Dermis microvascular lymphatic vessel endothelial cell (primary cell): ENCODE measurements at places on chromosomes 12 and 14. TPM values are rescaled to one million over a fixed set of nuclear protein-coding genes. Genes with fewer than 3 reads are reported as not detected.

DNA sequence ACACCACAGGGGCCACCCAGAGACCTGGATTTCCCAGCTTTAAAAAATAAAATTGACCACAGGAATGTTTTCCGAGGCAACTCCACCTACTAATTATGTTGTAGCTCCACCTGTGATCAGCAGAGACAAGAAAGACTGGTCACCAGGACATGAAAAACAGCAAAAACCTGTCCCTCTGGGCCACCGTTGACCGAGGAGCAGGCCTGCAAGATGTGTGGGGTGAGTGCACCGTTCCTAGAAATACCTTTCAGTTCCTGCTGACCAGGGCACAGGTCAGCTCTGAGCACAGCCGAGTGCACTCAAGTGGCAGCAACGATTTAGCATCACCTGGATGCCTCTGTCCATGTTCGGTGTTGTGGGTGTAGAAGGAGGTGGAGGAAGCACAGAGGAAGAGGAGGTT is 16.9 kb downstream of the FZD10 start:
- no peak for DNase-seq

- no peak for DNase-seq
These were observed 197.7 kb upstream of the SLC16A7 start for GRCh38 chr12:59398164-59398563.

The ZFHX2 gene
- total RNA-seq: 0.13 TPM in 2 replicates

The SERPINA9 gene
- not detected in 2 replicates for total RNA-seq

DNA sequence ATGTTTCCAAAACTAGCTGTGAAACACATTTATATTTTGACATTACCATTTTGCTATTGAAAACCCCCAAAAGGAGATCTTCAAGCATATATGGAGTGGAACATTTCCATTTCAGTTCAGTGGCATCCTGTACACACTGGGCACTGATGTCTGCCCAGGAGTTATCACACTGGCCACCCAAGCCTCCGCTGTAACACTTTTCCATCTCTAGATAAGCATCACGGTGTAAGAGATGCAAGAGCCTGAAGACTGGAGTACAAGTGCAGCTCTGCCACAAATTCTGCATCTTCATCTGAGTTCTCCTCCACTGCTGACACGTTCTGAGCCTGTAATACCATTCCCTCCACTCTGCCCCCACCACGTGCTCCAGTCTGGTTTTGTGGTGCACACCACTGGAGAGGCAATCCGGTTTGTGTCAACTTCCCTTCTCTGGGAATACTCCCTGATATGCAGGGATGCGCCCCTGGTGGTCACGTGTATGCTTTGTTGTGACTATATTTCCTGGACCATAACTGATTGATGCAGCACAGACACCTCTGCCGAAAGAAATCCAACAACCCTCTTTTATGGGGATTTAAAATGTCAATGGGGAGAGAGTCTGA is 12.7 kb downstream of the SPTLC2 start:
- DNase-seq: peak; percentile 66

The ASPG gene
- total RNA-seq: not detected in 2 replicates

GRCh38 chr14:81298911-81299310 is 78.2 kb upstream of the GTF2A1 start:
- no peak for DNase-seq

The SLCO1B1 gene
- not detected in 2 replicates for total RNA-seq

DNA sequence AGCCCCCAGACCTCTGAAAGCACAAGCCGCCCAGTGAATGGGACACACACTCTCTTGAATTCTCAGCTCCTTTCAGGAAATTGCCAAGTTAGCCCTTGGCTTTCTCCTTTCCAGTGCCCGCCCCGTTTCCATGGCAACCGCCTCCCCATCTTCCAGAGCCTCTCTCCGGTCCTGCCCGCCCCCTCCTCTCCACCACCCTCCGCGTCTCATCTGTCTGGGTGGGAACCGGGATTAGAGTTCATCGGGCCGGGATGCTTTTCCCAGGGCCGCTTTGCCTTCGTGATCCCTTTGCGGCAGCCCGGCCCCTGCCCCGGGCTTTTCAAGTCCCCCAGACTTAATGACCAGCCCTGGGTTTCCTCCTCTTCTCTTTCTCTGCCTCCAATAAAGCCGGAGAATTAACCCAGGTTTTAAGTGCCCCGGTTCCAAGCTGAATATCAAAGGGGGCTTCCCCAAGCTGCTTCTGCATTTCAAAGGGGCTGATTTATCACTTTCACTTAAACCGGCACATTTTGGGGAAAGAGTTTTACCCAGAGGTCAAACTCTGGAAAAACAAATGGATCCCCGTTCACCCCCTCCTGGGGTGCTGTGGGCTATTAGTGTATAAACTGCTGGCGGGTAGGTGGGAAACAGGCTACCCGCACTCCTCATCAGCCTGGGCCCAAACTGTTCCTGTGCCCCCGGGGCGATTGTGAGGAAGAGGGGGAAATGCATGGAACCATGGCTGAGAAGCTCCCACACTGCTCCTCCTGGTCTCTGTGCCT is 101.7 kb downstream of the ZFP36L1 start:
- no peak for DNase-seq

The MSI1 gene
- not detected in 2 replicates for total RNA-seq

DNA sequence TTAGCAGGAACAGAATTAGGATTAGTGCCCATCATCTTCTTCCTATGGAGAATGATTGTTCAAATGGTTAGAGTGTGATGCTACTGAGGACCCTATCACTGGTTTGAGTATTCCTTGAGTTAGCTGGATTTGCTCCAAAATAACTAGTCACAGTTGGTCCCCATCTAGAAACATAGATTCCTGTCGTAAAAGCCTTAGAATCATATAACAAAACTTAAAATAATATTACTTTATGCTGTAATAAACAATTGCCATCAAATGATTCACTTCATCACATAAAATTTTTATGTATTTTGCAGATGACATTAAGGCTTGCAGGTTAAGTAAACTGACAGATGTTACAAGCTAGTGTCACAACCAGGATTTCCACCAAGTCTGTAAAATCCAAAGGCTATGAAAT is 209.8 kb downstream of the CCER1 start:
- DNase-seq: no peak

- DNase-seq: no peak
These were observed 19.8 kb downstream of the ALDH6A1 start for GRCh38 chr14:74064426-74064825.

DNA sequence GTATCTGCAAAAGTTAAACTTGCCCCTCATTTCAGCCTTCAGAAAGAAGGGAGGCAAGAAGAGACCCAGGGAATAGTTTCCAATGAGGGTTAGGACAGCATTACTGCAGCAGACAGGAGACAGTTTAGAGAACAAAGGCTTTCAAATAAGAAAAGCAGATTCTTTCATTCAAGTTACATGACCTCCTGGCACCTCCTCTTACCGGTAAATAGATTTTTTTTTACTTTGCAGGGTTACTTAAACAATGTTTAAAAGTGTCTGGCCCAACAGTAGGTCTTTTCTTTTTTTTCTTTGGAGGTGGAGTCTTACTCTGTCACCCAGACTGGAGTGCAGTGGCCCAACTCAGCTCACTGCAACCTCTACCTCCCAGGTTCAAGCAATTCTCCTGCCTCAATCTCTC is 47.1 kb downstream of the SINHCAF start:
- DNase-seq: no peak

GRCh38 chr12:126747530-126748149 is 1519.3 kb upstream of the TMEM132C start:
- DNase-seq: peak; percentile 16

DNA sequence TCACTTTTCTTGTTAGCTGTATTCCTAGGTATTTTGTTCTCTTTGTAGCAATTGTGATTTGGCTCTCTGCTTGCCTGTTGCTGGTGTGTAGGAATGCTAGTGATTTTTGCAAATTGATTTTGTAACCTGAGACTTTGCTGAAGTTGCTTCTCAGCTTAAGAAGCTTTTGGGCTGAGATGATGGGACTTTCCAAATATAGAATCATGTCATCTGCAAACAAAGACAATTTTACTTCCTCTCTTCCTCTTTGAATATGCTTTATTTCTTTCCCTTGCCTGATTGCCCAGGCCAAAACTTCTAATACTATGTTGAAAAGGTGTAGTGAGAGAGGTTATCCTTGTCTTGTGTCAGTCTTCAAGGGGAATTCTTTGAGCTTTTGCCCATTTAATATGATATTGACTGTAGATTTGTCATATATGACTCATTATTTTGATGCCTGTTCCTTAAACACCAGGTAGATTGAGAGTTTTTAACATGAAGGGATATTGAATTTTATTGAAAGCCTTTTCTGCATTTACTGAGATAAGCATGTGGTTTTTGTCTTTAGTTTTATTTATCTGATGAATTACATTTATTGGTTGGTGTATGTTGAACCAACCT is 26.7 kb downstream of the CLECL1 start:
- DNase-seq: no peak

DNA sequence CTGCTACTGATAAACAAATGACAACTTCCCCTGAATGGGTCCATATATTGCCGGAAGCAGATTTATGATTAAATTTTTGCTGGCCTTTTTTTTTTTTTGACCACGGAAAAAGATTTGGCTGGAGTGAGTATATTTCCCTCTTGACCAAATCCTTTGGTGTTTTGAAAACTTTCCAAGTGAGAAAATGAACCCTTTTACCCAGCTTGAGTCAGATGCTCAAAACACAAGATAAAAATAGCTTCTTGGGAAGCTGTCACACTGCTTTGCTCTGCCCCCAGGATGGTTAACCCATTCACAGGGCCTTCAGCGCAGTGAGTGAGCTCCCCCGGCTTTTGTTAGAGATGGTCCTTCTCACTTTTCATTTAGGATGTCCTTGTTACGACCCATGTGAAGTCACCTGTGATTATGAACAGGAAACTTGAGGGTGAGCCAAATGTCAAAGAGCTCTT is 224.3 kb downstream of the PELI2 start:
- DNase-seq: peak; percentile 71

GRCh38 chr14:103872481-103873113 is 25.2 kb upstream of the PPP1R13B start:
- no peak for DNase-seq

The B4GALNT3 gene
- under 0.01 TPM in 2 replicates for total RNA-seq

GRCh38 chr14:27916326-27916725 is 850.3 kb upstream of the FOXG1 start:
- no peak for DNase-seq

DNA sequence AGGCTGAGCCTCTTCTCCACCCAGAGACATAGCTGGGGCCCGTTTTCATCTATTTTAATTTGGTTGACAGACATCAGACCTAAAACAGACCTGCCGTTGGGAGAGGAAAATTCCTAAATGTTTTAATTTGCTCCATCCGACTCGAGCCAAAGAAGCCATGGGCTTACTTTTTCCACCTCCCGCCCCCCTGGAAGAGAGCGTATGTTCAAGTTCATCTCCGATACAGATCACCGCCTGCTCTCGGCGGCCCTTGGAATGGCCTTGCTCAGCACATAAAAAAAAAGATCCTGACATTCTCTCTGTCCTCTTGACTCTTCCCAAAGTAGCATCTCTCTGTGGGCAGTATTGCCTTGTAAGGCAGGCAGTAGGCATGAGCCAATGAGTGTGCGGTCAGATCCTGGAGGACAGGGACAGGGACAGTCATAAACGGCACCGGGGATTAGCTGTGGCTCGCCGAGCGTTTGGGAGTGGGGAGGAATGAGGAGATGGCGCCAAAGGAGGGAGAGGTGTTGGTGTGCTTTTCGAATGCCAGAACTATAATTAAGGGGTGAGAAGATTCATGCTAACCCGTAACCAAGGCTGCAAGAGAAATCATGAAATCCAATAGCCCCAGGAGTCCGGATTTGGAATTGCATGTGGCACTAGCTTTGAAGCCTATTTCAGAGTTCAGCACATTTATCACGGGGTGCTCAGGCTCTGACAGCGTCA is 47.9 kb upstream of the MEG3 start:
- DNase-seq: no peak

The GPRC5D gene
- total RNA-seq: not detected in 2 replicates

GRCh38 chr12:49174218-49174617 is 14.7 kb downstream of the TUBA1A start:
- DNase-seq: no peak

DNA sequence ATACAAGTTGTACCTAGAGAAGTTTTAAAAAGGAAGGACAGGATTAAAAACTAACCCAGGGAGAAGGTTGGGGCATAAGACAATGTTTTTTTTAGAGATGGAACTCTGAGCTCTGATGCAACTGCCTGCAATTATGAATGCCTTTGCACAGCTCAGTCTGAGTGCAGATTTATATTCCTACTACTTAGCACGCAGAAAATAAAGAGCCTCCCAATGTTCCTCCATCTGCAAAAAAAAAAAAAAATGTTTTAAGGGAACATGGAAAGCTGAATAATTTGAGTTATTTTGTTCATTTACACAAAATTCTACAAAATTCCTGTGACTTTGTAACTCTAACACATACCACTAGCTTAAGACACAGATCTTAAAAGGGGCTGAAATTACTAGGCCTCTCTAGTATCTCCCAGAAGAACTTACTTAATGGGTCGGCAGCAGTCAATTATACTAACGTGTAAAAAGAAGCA is 15.7 kb downstream of the CLIP1 start:
- no peak for DNase-seq

The CPNE6 gene
- total RNA-seq: not detected in 2 replicates

The PNN gene
- total RNA-seq: 9.4 and 10.2 TPM in 2 replicates

DNA sequence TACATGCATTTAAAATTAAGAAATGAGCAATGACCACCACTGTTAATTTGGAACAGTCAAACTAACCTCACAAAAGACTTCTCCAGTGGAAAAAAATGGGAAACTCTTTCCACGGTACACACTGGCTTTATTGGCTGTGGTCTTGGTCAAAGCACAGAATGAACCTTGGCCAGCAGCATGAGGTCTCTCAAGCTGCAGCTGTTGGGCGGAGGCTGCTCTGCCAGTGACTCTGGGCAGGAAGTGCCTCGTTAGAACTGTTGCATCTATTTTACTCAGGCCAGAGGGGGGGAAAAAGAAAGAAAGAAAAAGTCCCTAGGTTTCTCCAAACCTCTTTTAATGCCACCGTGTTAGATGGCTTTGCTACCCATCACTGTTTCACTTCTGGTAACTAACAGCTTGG is 279.8 kb upstream of the DIO2 start:
- peak; percentile 5 for DNase-seq

The COCH gene
- total RNA-seq: 1.5 and 7.2 TPM in 2 replicates

DNA sequence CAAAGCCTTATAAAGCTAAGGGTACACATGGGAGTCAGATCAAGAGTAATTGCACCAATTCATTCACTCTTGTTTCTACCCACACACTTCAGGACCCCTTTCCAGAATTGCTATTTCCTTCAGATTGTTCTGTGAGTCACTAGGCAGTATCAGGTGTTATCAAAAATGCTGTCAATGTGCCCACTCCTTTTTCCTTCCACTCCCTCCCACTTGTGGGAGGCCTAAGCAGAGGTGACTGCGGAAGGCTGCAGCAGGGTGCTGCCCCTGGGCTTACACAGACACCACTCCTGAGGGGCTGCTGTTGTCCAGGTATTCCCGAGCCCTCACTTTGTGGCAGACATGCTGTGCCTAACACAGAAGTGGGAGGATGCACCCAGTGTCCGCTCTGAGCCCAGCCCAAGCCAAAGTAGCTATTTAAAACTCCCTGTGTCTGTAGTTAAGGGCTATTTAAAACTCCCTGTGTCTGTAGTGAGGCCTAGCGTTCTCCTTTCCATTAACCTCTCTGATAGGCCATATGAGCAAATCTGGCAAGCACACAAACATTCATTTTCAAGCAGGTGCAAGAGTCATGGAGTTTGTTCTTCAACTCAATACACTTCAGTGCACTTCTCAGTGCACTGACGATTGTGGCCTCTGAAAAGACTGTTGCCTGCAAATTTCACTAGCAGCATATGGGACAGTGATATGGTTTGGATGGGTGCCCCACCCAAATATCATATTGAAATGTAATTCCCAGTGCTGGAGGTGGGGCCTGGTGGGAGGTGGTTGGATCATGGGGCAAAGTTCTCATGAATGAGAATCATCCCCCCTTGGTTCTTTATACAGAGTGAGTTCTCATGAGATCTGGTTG is 117.8 kb downstream of the PHLDA1 start:
- DNase-seq: no peak

The MYF6 gene
- not detected in 2 replicates for total RNA-seq

The FSCB gene
- total RNA-seq: not detected in 2 replicates

GRCh38 chr14:72008666-72009065 is 76.4 kb downstream of the RGS6 start:
- no peak for DNase-seq
